ENCODE measurements at places on chromosomes 16 and 17. TPM values are rescaled to one million over a fixed set of nuclear protein-coding genes. Genes with fewer than 3 reads are reported as not detected.

GRCh38 chr17:19755821-19756510 lies 7.9 kb upstream of the ALDH3A1 start:
- DNase-seq: no peak

DNA sequence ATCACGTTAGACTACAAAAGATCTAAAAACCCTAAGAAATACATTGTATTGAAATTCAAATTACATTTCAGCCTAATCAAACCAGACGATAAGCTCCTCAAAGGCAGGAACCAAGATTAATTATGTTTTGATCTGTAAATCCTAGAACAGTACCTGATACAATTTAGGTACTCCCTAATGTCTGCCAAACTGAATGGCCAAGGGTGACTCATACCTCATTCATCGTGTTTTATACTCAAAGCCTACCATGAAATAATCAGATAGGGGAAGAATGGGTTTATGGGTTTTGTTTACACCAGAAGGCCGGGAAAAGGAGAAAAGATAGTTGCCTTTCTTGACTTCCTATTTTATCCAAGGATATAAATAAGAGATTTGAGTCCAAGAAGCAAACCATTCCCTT lies 19.3 kb downstream of the MMD start:
- no peak for DNase-seq

Gene GPT2
- 6.6 TPM for total RNA-seq

- DNase-seq: no peak
Measured at GRCh38 chr16:894841-895240, 75.9 kb downstream of the LMF1 start.

Gene EMC8
- 25.2 TPM for total RNA-seq

- DNase-seq: no peak
Measured at GRCh38 chr16:10920726-10921427, 21.4 kb downstream of the DEXI start.

Gene CLDN6
- not detected for total RNA-seq

Gene DHRS7C
- not detected for total RNA-seq

DNA sequence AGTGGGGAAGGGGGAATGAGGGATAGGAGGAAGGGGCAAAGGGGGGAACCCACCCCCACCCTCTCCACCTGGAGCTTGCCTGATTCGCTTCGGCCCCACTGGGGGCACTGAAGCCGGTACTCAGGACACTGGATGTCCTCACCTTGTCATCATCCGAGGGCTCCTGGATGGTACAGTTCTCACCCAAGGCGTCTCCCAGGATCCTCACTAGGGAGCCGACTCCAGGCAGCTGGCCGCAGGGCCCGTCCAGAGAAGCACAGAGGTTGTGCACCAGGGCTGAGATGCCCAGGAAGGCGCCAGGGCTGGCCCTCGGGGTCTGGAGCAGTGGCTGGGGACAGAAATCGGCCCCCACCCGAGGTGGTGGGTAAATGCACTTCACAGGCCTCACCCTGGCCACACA lies 92.3 kb downstream of the LITAF start:
- DNase-seq: no peak

Gene TBX4
- total RNA-seq: not detected
